Stimulated activated CD4-positive, alpha-beta T cell treated with anti-CD3 and anti-CD28 coated beads, Interleukin-1b, Interleukin-23, amount 100 ng/mL, for 1 hour (primary cell): ENCODE measurements at places on chromosomes 2 and 18.

DNA sequence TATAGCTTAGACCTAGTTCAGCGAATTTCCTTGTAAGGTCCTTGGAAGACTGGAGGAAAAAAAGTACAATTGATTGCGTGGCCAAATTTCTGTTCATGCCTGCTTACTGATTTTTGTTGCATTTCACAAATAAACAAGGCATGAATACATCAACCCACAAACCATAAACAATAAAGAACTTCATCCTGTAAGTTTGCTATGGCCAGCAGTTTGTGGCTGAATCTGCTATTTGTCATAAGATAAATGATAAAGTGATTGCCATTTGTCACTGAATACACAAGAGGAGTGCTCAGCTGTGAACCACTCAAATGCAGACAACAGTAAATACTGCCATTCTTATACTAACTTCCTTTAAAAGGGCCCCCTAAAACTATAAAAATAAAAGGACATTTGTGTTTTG is 259.5 kb downstream of the CCDC178 start:
- DNase-seq, result no peak

GRCh38 chr18:59848002-59848401 is 51.8 kb upstream of the PMAIP1 start:
- no peak for DNase-seq

- no peak for DNase-seq
These were observed 1.3 kb upstream of the GPC1 start for GRCh38 chr2:240433973-240434727.

DNA sequence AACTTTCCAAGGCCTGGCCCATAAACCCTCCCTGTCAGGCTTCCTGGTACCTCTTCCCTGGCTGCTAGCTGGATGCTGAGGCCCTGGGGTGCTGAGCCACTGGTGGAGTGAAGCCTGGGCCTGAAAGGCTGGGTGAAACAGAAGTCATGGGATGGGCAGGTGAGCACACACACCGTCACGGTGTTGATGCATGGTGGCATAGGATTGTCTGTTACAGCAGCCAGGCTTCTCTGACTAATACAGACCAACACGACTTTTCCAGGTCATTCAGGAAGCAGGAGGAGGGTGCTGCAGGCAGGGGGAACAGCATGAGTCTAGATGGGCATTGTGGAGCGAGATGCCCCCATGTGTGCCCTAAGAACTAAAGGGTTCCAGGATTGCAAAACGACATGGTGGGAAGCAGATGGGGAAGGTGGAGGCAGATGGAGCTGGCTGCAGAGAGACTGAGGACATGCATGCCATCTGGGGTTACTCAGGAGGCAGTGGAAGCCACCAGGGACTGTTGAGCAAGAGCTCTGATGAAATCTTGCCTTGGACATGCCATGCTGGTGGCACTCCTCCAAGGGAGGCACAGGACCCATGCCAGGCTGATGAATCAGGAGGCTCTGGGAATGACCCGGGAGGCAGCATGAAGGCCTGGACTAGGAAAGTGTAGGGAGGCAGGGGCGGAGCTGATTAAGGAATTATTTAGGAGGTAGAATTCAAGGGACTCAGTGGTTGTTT is 480.9 kb downstream of the TSN start:
- DNase-seq, result no peak

GRCh38 chr2:202171241-202171825 is 67.1 kb downstream of the SUMO1 start:
- no peak for DNase-seq

DNA sequence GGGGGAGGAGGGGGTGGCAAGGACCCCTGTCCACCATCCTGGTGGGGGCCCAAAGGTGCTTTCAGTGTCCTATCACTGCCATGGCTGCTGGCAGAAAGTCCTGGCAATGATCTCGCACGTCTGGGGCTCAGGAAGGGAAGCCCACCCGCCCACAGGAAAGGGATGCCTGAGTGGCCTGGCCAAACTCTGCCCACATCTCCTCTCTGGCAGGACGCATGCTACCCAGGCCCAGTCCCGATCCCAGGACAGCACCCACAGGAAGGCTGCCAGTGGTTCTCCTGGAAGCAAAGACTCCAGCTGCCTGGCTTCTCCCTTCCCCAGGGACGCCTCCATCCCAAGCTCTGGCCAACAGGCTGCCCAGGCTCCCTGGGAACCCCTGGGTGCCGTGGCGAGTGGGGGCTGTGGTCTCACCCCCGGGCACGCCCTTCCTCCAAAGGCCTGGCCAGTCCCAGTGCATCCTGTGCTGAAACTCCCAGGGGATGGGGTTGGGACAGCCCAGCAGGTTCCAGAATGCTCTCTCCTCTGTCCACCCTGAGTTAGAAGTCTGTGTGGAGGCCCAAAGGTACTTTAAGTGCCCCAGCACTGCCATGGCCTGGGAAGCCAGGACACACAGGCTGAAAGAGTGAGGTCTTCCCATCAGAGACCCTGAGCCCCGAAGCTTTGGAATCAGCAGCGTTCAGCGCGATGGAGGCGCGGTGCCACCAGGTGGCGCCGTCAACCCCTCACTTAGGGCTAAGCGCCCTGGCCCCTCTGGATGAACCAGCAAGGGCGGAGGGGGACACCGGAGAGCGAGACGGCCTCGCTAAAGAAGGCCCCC is 29.8 kb upstream of the TAF1B start:
- peak; percentile 31 for DNase-seq

DNA sequence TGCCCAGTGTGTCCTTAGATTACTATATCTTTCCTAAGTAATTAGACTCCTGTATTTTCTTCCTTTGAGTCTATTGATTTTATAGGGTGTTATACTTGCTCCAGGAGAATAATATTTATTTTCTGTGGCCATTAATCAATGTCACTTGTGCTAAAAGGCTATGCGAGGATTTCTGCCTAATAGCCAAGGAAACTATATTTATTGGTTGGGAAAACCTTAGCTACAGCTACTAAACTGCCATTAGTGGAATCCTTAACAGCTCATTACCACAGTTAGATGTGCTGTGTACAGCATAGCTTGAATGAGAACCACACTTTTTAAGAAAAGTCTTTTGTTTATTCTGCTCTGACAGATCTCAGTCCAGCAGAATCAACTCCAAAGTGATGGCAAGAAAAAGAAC is 537.3 kb downstream of the ERBB4 start:
- DNase-seq, result no peak

DNA sequence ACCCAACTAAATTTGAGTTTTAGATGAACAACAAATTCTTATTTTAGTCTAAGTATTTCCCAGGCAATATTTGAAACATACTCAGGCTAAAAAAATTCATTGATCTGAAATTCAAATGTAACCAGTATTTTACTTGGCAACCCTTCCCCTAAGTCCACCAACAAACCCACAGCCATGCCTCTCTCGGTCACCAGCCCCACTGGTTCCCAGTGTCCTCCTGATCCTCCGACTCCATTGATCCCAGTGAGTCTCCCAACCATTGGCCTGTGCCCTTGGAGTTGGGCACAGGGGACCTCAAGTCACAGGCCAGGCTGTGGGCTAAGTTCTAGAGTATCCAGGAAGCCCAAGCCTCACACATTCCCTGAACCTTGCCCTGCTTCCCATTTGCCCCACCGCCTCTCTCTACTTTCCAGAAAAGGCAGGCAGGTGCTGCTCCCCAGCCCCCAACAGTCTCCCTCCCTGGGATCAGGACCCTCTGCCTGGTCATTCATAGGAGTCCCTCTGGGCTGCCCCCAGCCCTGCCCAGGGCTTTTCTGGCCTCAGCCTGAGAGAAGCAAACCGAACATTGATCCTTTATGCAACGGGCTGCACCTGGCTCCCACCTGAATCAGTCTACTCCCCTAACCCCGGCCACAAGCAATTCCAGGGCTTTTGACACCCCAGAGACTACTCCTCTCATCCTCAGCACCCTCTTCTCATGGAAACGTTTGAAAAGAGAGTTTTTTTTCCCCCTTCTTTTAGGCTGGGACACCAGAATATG is 81.3 kb downstream of the HS1BP3 start:
- DNase-seq, result no peak

- DNase-seq, result no peak
These were observed 249.4 kb downstream of the HNMT start for GRCh38 chr2:138213624-138214023.

DNA sequence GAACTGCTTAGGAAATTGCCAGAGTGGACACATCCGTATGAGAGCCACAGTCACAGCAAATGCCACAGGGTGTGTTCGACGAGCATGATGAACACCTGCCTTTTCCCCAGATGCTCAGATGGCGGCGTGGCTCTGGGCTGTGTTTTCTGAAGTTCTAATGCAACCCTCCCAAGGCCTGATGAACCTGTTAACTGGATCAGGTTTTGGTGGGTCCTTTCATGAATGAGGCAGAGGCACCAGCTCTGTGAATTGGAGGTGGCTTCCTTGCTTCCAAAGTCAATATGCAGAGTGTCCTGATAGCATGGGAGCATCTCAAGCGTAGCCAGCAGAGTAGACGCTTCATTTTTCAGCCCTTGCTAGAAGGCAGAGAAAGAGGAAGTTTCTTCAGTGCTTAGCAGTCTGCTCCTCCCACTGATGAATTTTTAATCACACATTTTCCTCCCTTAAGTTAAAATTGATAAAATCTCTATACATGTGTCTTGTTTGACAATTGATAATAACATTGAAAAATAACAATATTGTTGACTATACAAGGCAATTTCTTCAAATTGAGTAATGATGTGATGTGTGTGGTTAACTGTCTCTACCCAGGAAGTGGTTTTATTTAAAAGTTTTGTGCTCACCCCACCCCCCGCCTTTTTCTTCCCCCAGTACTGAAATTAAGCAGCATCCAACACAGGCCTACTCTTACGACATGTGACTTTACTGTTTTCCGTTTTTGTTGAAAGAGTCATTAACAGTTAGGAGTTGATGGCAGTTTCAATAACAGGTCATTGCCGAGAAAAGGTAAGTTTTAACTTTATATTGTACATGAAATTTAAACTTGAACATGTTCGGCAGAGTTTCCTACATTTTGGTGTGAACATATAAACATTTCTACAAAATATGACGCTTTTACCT is at the start of gene ARHGAP15:
TSS of gene ARHGAP15 (plus strand) at position 739 of the 900 bp plus-strand sequence.
- DNase-seq, result peak; percentile 24

GRCh38 chr2:205700331-205701132 is 18.2 kb downstream of the NRP2 start:
- no peak for DNase-seq

DNA sequence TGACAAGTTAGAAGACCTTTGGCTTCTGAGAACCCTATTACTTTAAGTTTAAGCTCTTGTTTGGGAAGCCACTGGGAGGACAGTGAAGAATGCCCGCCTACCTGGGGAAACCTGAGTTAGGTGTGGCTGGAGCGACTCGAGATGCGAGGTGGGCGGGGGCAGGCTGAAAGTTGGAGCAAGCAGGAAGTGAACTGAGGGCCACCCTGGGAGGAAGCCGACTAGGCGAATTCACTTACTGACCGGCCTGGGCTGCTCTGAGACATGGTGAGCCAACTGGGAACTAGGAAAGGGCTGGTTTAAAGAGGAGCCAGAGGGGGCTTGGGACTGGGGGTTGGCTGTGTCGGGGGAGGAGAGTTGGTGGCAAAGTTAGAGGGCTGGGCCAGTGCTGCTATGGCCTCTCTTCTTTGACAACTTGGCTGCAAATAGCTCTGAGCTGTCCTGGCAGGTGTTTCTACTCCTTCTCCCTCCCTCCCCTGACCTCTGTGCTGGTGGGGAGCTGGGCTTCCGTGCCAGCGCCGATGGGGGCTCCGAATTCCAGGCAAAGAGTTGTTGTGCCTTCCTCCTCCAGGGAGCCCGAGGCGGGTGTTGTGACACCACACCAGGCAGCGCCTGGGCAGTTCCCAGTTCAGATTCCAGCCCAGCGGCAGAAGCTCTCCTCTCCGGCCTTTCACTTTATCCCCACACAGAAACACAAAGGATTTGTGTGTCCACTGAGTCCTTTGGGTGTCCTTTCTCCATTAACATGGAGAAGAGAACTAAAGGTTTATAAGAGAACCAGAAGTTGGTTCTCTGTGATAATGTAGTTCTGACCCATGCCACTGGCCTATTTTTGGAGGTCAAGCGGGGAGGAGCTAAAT is at the start of gene VAMP8:
TSS of gene VAMP8 (plus strand) at position 201 of the 857 bp plus-strand sequence. CDS start at position 262, 61 bp downstream.
- no peak for DNase-seq

DNA sequence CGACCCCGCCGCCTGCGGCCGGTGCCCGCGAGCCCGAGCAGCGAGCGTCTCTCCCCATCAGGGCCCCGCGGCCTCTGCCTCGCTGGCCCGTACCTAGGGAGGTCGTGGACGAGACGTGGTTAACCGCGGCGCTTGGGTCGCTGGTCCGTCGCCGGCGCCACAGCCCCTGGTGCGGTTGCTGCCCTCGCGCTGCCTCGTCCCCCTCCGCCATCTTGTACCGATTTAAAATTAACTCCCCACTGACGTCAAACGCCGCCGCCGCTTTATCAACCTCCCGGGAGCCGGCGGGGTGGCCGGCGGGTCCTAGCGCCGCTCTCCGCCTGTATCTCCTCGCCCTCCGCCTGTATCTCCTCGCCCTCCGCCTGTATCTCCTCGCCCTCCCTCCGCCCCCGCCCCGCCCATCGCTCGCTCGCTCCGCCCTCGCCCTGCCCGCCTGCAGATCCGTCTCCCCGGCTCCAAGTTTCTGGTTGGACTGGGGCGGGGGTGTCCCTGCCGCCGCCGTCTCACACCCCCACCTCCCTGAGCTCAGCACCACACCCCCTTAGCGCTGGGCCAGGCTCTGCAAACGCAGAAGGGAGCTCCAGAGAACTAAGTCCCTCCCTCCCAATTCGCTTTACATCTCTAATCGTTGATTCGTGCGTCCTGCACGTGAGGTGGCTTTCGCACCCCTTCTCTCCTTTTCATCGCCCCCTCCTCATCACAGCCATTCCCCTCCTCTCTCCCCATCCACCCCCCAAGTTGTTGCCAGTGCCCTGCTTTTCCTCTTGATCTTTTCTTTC is at the start of gene ATL2:
TSS of gene ATL2 (minus strand) at position 224 of the 779 bp plus-strand sequence. CDS start at position 211, 13 bp downstream.
- peak; percentile 79 for DNase-seq

DNA sequence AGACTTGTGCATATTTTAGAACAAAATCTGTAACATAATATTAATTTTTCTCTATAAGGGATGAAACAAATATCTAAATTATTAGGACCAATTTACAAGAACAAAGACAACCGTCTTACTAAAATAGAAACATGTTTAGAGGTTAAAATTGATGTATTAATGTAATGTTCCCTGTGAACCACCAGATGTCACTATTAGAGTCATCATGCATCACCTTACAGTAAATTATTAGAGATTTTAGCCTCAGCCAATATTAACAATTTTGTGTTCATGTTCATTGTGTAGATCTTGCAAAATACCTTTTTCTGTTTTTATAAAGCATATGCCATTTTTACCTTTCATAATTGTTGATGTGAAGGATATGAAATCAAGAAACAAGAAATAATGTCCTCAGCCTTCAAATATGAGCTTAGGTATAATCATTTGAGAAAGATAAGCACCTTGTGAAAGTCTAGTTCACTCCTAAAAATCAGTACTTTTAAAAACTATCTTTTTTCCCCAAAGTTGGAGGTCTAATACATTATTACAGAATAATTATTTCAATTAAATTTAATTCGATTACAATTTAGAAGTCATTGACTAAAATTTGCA is 344.3 kb upstream of the KCNH7 start:
- no peak for DNase-seq

DNA sequence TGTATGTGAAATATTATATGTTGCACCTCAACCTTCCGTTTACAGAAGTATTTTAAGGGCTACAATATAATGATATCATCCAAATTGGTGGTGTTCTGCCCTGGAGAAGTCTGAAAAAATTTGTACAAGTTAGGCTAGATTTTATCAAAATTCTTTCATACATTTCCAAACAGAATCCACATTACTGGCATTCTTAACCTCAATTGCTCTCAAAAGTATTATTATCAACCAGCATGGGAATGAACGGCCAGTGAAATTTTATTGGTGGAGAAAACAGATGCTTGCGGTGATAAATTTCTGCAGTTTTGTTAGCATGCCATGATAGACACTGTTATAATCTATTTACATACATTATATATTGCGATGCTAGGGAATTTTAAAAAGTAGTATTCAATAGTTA is 88.3 kb upstream of the TFPI start:
- no peak for DNase-seq

GRCh38 chr18:28510210-28510609 is 333.3 kb upstream of the CDH2 start:
- DNase-seq, result no peak

- DNase-seq, result no peak
These were observed 16.3 kb downstream of the THOC1 start for GRCh38 chr18:251572-251971.
